Kidney tubule cell (primary cell): ENCODE measurements at places on chromosomes 1 and 21.

GRCh38 chr1:153386500-153386901 lies 4.4 kb downstream of the S100A8 start:
- no peak for DNase-seq

DNA sequence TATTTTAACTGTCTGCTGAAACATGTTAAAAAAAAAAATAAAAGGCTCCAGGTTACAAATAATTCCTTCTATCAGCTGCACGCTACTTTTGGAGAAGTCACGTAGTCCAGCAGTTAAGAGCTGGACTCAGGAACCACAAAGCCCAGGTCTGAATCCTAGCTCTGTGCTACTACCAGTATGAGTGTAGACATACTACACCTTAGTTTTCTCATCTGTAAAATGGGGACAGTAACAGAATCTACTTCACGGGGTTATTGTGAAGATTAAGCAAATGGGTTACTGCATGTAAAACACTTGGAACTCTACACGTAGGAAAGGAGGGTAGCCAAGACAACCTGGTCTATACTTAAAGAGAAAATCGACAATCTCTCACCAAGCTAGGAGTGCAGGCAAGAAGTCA lies 48.3 kb downstream of the TARBP1 start:
- no peak for DNase-seq

DNA sequence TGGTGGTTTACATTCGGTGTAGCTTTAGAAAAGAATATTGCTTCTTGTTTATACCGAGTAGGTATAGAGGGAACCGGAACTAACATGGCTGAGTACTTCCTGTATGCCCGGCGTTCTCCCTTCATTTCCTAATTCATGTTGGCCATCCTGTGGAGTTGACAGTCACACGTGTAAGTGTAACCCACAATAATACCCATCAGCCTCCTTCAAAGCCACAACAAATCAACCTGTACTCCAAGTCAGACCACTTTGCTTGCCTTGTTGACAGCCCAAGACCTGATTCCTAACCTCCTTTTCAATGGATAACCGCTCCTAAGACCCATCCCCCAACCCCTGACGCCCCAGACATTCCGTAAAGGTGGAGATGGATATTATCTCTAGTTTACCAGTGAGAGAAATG lies 42.1 kb downstream of the UBE2U start:
- no peak for DNase-seq

- DNase-seq = no peak
Measured at GRCh38 chr1:44235808-44236207, 22.5 kb downstream of the DMAP1 start.

GRCh38 chr1:66937529-66938234 lies 12.9 kb downstream of the MIER1 start:
- DNase-seq = no peak

- no peak for DNase-seq
Measured at GRCh38 chr1:55828044-55828443, 612.9 kb upstream of the USP24 start.

DNA sequence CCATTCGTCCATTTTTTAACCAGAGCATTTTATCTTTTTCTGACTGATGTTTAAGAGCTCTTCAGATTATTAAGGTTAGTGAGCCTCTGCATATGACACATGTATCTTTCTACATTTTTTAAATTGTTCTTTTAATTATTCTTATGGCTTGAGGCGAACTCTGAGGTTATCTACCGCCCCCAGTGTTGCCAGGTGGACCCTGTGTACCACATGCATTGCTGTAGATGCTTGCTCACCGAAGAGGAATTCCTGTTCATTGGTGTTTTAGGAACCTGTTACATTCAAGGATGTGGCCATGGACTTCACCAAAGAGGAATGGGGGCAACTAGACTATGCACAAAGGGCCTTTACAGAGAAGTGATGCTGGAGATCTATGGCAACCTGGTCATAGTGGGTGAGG lies 31.8 kb downstream of the ZNF684 start:
- DNase-seq = no peak

DNA sequence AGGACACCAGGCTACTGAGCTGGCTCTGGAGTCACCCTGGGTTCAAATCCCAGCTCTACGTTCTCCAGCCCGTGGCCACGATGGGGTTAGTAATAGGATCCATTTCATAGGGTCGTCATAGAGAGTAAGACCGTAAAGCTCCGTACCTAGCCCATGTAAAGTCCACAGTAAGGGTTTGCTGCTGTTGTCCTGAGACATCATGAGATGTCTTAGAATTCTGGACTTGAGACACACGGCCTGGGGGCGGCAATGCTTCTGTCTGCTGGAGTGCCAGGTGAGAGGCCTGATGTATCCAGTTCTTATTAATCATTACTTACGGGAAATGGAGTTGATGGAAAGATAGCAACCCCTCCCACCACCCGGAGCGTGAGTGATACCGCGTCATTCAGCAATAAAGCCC lies 3.6 kb downstream of the TCP10L start:
- no peak for DNase-seq

GRCh38 chr21:37435120-37435519 lies 68.5 kb downstream of the DYRK1A start:
- DNase-seq = peak; percentile 91

GRCh38 chr1:18803851-18804250 lies 55.6 kb downstream of the TAS1R2 start:
- DNase-seq = no peak

DNA sequence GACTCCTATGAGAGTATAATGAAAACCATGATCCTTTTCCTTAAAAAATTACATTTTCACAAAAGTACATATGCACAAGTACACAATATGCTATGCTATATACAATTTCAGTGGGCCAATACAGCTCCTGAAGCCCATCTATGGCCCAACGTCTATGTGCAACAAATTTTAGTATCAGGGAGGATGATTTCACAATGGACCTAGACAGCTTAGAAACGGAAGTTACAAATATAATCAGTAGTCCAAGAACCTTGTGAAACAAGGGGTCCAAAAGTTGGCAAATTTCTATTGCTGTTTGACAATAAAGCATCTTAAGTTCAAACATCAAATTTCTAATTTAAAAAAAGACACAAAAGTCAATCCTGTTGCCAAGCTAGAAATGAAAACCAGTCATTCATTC lies 87.0 kb downstream of the DPYD start:
- no peak for DNase-seq

DNA sequence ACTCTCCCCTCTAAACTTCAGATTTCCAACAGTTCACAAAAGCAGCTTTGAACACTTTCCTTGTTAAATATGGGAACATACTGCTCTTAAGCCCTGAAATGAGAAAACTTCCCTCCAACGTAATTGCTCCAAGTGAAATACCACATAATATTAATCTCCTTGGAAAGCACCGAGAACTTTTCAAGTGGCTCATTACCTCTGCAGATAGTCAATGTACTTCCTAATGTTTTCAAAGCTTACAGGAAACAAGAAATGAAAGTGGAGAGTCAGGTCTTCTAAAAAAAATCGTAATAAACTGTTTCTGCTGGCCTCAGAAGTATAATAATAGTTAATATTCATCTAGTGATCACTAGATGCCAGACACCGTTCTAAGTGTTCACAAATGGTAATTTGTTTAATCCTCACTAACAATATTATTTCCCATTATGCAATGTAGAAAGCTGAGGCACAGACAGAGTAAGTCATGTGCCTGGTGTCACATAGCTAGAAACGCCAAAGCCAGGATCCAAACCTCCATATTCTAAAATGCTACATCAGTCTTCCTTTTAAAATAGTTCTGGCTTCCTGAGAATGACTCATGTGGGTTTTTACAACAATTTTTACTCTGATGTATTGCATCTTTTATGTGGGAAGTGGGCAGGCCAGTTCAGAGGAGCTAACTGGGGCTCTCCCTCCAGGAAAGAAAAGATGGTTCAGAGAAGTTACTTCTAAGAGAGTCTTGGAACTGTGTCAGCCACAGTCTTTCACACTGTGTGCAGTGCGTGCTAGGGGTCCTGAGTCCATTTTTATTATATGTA lies 177.2 kb downstream of the PLPPR4 start:
- DNase-seq = peak; percentile 10

- peak; percentile 34 for DNase-seq
Measured at GRCh38 chr1:168092566-168093355, 44.0 kb downstream of the GPR161 start.

DNA sequence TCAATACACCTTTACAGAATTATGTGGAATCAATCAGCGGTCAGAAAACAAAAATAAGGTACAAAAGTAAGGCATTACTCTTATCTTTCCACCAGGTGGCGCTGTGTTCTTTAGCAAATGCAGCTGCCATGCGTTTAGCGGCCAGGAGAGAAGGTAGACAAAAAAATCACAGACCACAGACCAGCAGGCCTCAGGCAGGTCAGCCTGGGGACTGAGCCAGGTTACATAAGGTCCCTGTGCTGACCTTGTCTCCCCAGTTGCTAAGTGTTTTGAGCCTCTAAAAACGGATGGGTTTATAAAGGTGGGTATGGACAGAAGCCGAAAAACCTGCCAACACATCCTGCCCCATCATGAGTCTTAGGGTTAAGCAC lies 2.8 kb downstream of the RGS16 start:
- DNase-seq = peak; percentile 83

DNA sequence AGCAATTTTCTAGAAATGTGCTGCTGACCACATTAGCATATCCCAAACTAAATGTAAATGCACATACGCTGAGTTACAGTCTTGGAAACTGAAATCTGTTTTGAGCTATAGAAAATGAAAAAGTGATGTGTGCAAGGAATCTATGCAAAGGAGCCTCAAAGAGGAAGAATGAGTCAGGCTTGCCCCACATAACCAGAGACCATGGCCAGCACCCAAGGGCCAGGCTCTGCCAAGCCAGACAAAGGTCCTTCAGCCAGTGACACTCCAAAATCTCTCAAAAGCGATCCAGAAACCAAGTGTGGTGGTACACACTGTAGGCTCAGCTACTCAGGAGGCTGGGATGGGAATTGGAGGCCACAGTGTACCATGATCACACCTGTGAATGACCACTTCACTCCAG lies 195.2 kb downstream of the TOMM20 start:
- DNase-seq = peak; percentile 64

DNA sequence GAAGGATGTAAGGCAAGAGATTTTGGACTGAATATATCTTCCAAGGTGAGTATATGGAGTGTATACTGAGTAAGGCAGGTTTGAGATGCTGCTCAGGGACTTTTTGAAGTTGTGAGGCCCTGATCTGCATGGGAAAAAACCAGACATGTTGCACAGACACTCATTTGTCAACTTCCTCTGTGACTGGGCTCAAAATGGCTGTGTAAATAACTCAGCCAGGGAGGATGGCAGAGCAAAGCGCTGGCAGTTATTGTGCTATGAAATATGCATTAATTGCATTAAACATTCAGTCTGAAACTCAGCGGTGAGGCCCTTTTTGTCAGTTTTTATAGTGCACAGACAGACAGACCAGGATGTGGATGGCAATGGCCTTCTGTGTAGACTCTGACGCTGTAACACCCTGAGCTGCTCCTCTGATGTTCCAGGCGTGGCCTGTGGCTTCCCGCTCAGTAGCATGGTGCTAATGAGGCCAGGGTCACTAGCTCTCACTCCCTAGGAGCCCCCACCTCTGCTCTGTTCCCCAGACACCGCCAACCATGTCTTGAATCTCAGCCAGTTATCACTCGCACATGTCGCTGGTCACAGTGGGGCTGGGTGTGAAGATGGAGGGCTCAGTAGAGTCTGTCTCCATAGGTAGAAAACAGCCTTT lies 307.0 kb upstream of the PROX1 start:
- no peak for DNase-seq

DNA sequence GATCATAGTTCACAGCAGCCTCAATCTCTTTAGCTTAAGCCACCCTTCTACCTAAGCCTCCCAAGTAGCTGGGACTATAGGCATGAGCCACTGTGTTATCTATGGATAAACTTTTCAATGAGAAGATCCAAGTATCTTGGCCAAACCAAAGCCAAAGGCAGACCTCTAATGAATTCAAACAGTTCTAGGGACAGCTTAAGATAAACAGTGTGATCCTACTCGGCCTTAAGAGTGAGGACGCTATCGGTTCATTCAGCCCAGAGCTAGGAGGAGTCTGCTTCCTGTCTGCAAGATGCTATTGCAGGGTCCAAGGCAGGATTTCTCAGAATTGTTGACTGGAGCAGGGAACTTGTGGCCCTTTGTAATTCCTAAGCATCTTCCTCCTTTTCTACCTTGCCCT lies 368.7 kb downstream of the ST6GALNAC3 start:
- no peak for DNase-seq

DNA sequence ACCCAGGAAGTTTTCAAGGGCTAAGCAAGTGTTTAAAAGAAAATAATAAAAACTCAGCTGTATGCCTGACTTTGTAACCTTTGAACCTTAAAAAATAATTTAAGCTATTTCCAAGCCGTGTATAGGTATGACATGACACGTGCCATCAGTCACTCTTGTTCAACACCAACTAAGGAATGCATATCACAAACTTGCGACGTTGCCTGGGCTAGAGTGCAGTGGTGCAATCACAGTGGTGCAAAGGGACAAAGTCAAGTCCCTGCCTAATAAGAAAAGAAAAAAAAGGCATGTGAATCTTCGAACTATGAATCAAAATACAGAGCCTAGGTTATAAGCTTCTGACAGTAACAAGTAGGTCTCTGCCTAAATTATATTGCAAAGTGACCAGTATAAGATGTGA lies 79.2 kb downstream of the SMYD2 start:
- DNase-seq = no peak

- peak; percentile 40 for DNase-seq
Measured at GRCh38 chr1:64505232-64505943, 35.5 kb downstream of the CACHD1 start.

DNA sequence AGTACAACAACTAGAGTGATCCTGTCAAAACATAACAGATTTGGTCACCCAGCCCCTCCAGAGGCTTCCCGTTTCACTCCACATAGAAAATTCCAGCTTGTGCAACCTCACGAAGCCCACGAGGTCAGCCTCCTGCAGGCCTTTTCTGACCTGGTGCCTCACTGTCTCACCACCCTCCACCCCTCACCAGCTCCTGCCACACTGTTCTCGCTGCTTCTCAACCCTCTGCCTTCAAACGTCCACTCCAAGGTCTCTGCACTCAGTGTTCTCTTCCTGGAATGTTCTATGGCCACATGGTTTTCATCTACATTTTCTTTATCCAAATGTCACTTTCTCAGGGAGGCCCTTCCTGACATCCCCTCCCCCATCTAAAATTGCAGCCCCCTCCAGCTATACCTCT lies 178.9 kb downstream of the DHRS3 start:
- DNase-seq = no peak

DNA sequence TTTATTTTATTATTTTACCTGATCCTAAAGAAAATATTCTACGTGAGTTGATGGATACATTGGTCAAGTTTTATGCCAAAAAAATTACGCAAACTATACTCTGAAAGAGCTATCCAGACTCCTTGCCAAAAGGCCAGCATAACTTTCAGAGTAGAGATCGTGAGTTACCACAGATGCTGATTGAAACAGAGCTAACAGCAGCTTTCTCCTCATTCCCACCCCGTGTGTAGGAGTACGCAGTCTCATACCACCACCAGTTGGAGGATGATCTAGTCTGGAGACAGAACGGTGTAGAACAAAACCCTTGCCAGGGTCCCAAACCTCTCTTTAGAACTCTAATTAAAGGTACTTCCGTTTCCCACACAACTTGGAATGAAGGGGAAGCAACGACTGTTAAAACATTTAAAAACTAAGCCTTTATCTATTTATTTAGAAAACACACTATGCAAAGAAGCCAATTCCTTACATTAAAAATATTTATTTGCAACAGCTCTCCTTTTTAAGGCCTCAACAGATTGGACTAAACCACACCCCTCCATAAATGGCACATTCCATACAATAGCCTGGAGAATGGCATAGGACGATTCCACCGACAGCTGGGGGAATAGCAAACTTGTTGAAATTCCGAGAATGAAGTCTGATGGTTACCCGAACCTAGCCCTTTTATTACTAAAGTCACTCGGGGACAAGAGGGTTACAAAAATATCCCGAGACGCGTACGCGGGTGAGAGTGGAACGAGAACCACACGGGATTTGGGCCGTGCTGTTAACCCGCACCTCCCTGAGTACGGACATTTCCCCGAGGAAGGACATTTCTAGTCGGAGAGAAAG lies 1.4 kb downstream of the NUCKS1 start:
- peak; percentile 44 for DNase-seq
